ENCODE measurements at places on chromosomes 5 and 9. TPM values are rescaled to one million over a fixed set of nuclear protein-coding genes. Genes with fewer than 3 reads are reported as not detected.

TMC1 gene
- total RNA-seq, result not detected

CDC20B gene
- total RNA-seq, result not detected

IL33 gene
- total RNA-seq, result not detected

GNA14 gene
- total RNA-seq, result not detected

HTR1A gene
- total RNA-seq, result not detected

PGM5 gene
- 4.2 TPM for total RNA-seq

SPATA6L gene
- 2.4 TPM for total RNA-seq

NTNG2 gene
- not detected for total RNA-seq

PDCD1LG2 gene
- not detected for total RNA-seq

SAXO1 gene
- 0.20 TPM for total RNA-seq

AQP7 gene
- total RNA-seq, result 2.4 TPM

PCAT7 gene
- total RNA-seq, result 10.4 TPM

TERT gene
- total RNA-seq, result 5.1 TPM

OBP2B gene
- not detected for total RNA-seq

SLC6A18 gene
- total RNA-seq, result not detected

SPINK13 gene
- not detected for total RNA-seq

MAMDC4 gene
- total RNA-seq, result 10.8 TPM

LECT2 gene
- total RNA-seq, result 0.70 TPM

LURAP1L gene
- not detected for total RNA-seq

PCDHA3 gene
- not detected for total RNA-seq

ACOT12 gene
- total RNA-seq, result 1.4 TPM

SLC27A6 gene
- not detected for total RNA-seq

FRMD3 gene
- 0.12 TPM for total RNA-seq

ZBTB26 gene
- total RNA-seq, result 8.7 TPM

SCGB3A2 gene
- total RNA-seq, result not detected

All from Caco-2 (cell line).